ENCODE measurements at places on chromosomes 7 and 10. TPM values are rescaled to one million over a fixed set of nuclear protein-coding genes. Genes with fewer than 3 reads are reported as not detected.

The SFTPD gene
- total RNA-seq: not detected

The NYAP1 gene
- not detected for total RNA-seq

DNA sequence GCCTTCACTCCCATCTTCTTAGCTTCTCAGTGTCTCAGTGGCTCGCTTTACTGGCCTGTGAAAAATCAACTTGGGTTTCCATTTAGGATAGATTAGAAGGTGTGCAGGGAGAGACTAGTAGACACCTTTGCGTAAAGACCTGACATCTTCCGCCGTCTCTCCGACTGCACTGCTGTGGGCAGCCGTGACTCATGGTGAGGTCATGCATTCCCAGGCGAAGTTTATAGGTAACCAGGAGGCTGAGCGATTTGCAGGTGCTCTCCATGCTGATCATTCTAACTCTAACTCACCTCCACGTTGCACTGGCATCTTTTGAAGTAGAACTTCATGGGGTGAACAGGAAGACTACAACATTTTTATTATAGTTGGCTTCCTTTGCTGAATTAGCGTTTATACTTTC, 68.0 kb upstream of the ZNF438 start:
- DNase-seq: peak; percentile 68

- DNase-seq: peak; percentile 37
Observed at GRCh38 chr7:41711283-41712064, 8.6 kb upstream of the INHBA start.

GRCh38 chr10:93471110-93471651, 11.0 kb downstream of the MYOF start:
- no peak for DNase-seq

DNA sequence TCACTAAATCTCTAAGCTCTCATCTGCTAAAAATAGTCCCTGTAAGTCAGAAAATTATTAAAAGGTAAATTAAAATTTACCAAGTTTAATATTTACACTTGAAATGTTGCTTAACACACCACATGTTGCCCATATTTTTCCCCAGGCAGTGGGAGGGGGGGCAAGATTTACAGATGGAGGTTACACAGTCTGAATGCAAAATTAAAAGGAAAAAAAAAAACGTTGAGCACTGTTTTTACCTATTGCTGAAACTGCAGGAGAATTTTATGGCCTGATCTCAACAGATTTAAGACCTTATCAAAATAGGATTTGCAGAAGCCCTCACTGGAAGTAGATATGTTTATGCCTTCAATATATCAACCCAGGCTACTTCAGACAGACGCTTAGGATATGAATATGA, 133.4 kb downstream of the SFMBT2 start:
- DNase-seq: no peak

- no peak for DNase-seq
Observed at GRCh38 chr7:148699782-148700629, 1.3 kb downstream of the CUL1 start.

DNA sequence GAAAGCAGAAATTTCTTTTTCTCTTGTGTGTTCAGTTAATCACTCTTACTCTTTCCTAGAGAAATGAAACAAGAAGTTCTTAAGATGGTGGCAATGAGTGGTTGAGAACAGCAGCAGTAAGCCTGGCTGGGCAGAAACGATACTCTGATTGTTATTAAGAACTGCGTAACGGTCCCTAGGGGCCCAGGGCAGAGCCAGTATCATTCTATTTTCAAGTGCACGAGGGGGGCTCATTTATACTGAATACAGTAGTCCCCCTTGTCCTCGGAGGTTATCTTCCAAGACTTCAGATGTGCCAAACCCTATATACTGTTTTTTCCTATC, 64.9 kb downstream of the EEPD1 start:
- no peak for DNase-seq

GRCh38 chr7:80053124-80053523, 81.5 kb upstream of the GNAI1 start:
- no peak for DNase-seq

DNA sequence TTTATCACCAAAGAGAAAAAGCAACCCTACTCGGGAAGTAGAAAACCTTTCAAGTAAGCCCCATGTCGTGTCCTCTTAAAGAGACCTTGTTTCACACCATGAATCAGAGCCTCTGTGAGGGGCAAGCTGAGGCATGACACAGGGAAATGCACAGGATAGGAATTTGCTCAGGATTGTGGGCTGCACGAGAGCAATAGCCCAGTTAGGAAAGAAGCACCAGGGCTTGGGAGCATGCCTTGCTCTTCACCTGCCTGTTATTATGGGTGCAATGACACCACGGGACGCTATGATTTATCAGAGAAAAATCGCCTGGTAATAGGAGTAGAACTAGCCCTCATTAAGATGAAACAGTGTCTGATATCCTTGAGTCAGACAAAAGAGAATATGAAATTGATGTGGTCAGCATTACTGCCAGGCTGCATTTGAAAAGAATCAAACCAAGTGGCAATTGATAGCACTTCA, 562.9 kb upstream of the NRP1 start:
- no peak for DNase-seq

The EIF4H gene
- 175 TPM for total RNA-seq

DNA sequence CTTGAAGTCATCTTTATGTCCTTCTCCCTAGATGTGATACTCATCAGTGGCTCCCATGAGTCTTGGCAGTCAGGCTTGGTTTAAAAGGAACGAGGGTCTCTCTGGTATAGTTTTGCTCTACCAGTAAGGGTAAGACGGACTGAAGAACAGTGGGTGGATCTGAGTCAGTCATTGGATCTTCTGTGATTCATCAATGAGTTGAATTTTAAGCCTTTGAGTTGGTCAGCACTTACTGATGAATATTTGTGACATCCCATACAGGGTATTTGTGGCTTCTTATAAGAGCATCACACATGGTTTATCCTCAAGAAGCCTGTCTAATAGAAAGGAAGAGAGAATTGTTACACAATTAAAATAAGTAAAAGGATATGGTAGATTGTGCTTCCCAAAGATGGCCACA, 87.3 kb upstream of the NAMPT start:
- no peak for DNase-seq

GRCh38 chr7:4791101-4791737, 15.8 kb downstream of the AP5Z1 start:
- no peak for DNase-seq

The SPACDR gene
- not detected for total RNA-seq

The SGMS1 gene
- 41.5 TPM for total RNA-seq

The SLC16A9 gene
- total RNA-seq: 14.1 TPM

- DNase-seq: peak; percentile 68
Observed at GRCh38 chr10:128035557-128035973, 90.7 kb downstream of the MKI67 start.

The MSMB gene
- not detected for total RNA-seq

- peak; percentile 88 for DNase-seq
Observed at GRCh38 chr10:103193107-103193819, at the start of gene NT5C2. Gene NT5C2 (minus strand): TSS chr10:103193272. CDS start chr10:103174958, 18,314 bp downstream.

GRCh38 chr10:89348975-89349374, 21.2 kb downstream of the IFIT3 start:
- no peak for DNase-seq

GRCh38 chr7:159310457-159311171, 165.9 kb upstream of the VIPR2 start:
- no peak for DNase-seq

- peak; percentile 18 for DNase-seq
Observed at GRCh38 chr7:93715234-93715633, 140.7 kb upstream of the CALCR start.

The ELFN1 gene
- 0.60 TPM for total RNA-seq

DNA sequence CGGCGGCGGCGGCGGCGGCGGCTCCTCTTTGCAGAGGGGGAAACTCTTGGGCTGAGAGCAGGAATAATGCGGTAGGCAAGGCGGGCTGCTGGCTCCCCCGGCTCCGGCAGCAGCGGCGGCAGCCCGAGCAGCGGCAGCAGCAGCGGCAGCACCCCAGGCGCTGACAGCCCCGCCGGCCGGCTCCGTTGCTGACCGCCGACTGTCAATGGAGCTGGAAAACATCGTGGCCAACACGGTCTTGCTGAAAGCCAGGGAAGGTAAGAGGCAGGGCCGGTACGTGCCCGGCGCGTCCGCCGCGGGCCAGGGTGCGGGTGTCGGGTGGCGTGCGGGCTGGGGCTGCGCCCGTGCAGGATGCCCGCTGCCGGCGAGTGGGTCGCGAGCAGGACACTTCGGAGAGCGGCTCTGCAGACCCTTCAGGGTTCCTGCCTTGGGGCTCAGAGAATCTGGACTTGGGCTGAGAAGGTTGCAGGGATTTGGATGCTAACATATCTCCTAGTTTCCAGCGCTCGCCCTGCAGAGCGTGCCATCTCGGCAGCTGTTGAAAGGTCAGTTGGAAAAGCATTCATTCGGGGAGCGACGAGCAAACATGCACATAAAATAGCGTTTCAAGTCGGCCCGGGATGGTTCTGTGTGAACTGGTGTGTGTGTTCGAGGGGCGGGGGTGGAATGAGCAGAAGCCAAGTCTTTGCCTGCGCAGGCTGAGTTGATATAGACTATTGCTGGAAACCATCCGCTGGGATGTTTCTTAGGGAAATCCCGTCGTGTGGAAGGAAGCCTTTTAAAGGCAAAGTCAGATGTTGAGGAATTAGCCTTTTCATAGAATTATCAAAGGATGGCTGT, 562 bp downstream of the GRK5 start:
- DNase-seq: peak; percentile 28

The PALD1 gene
- 1.4 TPM for total RNA-seq

DNA sequence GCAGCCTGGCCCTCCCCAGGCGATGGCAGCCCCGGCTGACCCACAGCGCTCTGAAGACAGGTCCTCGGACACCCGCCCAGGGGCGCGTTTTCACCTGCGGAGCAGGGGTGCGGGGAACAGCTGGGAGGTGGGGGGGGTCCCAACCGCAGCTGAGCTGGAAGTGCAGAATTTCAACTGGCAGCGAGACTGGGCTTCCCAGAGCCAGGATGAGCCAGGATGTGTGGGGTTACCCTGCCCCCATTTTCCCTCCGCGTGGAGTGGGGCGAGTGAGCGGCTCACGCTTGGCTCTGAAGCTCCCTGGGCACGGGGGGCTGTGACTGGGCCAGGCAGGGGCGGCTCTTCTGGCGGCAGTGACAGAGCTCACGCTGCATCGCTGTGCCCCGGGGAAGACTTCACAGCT, 70.2 kb downstream of the DNAJB6 start:
- no peak for DNase-seq

DNA sequence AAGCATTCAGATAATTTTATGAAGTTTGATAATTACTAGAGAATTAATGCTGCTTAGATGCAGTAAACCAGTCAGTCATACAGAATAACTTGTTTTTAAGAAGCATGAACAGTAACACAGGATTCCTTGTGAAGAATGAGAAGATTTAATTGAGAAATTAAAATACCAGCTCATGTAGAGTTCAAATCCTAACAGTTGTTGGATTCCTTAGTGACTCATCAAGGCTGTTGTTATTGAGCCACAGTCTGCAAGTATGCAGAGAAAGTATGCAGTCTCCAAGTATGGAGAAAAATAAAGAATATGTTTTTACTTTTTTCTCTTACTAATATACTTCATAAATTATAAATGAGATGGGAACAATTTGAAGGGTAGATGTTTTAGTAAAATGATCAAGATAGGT, 30.2 kb upstream of the CYP26C1 start:
- DNase-seq: no peak

The TDRD1 gene
- total RNA-seq: 0.14 TPM

DNA sequence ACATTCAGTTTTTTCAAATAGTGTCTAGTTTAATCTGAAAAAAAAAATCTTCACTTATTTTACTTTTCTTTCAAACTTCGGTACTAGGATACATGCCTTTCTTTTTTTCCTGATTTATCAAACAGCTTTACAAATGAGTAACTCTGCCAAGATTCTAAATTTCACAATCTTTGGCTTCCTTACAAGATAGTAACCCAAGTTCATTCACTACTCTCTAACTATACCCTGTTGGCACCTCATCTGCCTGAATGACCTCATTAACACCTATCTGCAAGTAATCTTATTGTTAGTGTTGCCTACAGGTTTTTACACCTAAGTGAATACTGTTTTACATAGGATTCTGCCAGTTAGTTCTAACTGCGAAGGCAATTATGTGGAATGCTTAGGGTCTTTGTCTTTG, 159.8 kb downstream of the FOXP2 start:
- no peak for DNase-seq

The CDHR1 gene
- total RNA-seq: 110 TPM

GRCh38 chr10:108095932-108096925, 931.7 kb upstream of the SORCS1 start:
- no peak for DNase-seq

- DNase-seq: no peak
Observed at GRCh38 chr10:132735923-132736391, 50.0 kb downstream of the NKX6-2 start.

The FZD8 gene
- total RNA-seq: 9.4 TPM

DNA sequence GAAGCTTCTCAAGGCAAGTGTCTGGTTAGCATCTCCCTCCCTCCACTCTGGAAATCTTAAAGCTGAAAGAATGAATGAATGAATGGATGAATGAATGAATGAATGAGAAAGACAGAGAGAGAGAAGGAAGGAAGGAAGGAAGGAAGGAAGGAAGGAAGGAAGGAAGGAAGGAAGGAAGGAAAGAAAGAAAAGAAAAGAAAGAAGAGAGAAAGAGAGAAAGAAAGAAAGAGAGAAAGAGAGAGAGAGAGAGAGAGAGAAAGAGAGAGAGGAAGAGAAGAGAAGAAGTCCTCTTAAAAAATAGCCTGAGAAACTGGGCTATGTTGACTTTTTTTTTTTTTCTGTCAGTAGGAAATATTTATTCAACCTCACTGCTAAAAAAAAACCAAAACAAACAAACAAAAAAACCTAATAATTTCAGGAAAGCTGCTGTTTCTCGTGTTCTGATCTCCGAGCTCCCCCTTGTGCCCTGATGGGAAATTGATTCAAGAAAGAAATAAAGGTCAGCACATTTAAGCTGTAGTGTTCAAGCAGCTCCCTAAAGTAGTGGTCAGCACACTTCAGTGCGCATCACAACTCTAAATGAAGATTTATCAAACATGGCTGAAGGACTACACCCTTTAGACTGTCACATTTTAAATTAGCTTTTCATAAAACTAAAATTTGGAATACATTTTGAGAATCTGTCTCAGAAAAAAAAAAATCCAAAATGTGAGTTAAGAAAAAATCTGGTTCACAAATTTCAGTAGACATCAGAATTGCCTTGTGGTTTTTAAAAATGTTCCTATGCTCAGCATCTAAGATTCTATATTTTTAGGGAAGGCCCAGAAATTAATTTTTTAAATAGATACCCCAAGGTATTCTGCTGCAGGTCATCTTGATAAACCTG, 154.3 kb downstream of the ELAPOR2 start:
- DNase-seq: no peak

The GOLGA7B gene
- total RNA-seq: not detected

GRCh38 chr7:93148144-93148543, at the start of gene SAMD9L:
Gene SAMD9L (minus strand): TSS chr7:93148385. CDS start chr7:93135971, 12,414 bp downstream.
- DNase-seq: no peak

The CPA2 gene
- total RNA-seq: 1.6 TPM

DNA sequence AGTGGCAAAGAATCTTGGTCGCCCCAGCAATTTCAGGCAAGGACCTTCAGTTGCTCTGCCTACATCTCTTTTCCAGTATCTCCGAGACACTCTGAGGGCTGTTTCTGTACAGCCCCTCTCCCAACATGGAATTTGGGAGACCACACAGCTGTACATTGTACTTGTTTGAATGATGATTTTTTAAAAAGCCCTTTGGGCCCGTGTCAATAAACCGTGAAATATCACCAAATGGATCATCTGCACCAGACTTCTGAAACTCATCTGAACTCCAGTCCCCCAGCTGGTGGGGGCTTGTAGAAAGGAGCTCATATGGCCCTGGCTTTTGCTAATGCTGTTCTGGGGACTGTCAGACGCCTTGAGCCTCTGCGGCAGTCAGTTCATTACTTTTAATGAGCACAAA, 374.9 kb downstream of the BBS9 start:
- DNase-seq: no peak

GRCh38 chr7:156609010-156609877, 31.3 kb upstream of the RNF32 start:
- peak; percentile 61 for DNase-seq
